ENCODE measurements at places on chromosomes 12 and 14. TPM values are rescaled to one million over a fixed set of nuclear protein-coding genes. Genes with fewer than 3 reads are reported as not detected.

RNU4-1 gene
- total RNA-seq = 564 TPM

GLS2 gene
- 6.1 TPM for total RNA-seq

ENDOU gene
- not detected for total RNA-seq

SLC38A4 gene
- total RNA-seq = 2.4 TPM

LRTM2 gene
- total RNA-seq = not detected

Measured in bronchial epithelial cell (primary cell).